CD14-positive monocyte (primary cell): ENCODE measurements at places on chromosomes 11 and 22. TPM values are rescaled to one million over a fixed set of nuclear protein-coding genes. Genes with fewer than 3 reads are reported as not detected.
A peak's percentile ranks its signal among the peaks of the same experiment; 100 is the strongest.

DNA sequence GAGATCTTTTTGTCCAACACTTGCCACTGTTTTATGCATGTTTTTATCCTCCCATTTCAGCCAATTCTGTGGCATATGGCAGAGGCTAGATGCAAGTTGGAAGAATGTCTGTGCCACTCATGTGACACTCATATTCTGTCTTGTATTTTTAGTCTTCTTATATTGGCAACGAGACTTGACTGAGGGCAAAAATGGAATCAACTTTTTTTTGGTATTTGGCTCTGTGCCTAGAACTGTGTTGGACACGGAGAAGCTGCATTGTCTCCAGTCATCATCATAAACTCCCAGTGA is 1.7 kb upstream of the FZD4 start:
- no peaks in the 10 kb centered on the region for H3K36me3 ChIP-seq
- no peak overlapping the region for H3K27ac ChIP-seq
- peaks cover 22% of the 10 kb centered on the region for H3K4me1 ChIP-seq

DNA sequence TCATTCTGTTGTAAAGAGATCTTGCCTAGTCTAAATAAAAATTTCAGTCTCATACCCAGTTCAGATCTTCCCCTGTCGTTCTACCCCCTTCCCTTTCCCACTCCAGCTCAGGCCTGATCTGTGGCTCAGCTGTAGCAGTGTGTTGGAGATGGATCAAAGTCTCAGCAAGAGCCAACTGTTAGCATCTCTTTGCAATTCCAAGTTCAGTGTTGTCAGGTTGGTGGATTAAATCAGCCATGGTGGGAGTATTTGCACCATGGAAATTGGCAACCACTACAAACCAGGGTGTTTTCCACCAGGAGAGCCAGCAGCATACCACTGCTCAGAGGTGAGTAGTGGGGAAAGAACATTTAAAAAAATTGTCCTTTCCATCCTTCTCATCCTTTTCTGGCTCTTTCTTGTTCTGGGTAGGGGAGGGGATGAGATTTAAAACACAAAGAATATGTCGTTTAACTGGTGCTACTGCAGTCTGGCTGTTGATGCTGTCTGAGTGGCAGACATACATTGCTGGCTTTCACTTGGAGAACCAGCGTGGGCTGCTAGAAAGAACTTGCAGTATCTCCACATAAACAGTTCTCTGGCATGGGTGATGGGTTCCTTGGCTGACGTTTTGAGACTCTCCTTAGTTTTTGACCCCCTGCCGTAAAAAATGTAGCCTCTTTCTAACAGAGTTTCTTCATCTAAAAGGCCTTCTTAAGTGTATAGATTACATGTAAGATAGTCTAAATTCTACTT is 514.1 kb downstream of the RAB38 start:
- H3K4me1 ChIP-seq = no peaks in the 10 kb centered on the region
- no peak overlapping the region for H3K4me3 ChIP-seq
- no peaks in the 10 kb centered on the region for H3K36me3 ChIP-seq
- no peaks in the 10 kb centered on the region for H3K27me3 ChIP-seq

GRCh38 chr11:124978316-124978715 is 24.3 kb downstream of the CCDC15 start:
- no peak overlapping the region for H3K4me3 ChIP-seq
- no peaks in the 10 kb centered on the region for H3K36me3 ChIP-seq
- no peak overlapping the region for H3K27ac ChIP-seq
- no peaks in the 10 kb centered on the region for H3K27me3 ChIP-seq

Gene KCTD17
- 8.4 TPM for polyA plus RNA-seq

DNA sequence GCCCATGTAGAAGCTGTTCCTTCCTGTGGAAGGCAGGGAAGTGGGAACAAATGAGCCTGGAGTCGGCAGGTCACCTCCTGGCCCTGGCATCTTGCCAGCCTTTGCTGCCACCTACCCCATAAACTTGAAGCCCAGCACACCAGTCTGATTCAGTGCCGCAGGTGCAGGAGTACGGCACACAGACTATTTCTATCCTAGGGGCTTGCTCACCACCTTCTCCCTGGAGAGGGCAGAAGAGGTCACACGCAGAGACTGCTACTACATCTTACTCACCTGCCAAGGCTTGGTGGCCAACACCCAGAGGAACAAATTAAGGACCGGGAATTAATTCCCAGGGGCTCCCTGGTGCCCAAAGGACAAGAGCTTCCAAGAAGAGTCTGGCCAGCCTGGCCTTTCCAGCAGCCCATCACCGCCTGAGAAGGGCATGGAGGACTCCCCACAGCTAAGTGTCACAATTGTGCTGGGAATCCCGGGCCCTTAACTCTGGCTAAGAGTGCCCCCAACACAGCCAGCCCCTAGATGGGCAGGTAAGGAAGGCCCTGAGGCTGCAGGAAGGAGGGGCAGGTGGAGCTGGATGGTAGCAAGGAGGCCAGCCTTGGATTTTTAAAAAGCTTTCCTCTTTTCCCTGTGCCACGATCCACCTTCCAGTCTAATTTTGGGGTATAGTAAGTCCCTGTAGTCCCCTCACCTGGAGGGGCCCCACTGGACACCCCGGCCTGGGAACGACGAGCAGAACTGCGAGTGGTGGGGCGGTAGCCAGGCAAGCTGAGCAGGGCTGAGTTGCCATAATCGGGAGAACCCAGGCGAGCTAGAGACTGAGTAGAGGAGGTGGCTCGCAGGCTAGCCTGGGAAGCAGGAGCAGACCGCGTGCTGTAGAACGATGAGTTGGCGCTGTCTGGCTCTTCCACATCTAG is 6.9 kb downstream of the IL18BP start:
- H3K36me3 ChIP-seq = peaks cover 100% of the 10 kb centered on the region
- DNase-seq = no peak
- H3K4me1 ChIP-seq = no peaks in the 10 kb centered on the region
- H3K27ac ChIP-seq = peak overlapping the region; percentile 42

Gene SIK3
- 29.3 and 142 TPM in 2 replicates for polyA plus RNA-seq

Gene MS4A3
- polyA plus RNA-seq = not detected in 2 replicates

Gene CDC42EP1
- 13.2 and 22.6 TPM in 2 replicates for polyA plus RNA-seq

GRCh38 chr11:128658502-128658901 is 35.4 kb upstream of the FLI1 start:
- peak overlapping the region; percentile 52 for H3K27ac ChIP-seq
- no peak overlapping the region for H3K4me3 ChIP-seq
- no peaks in the 10 kb centered on the region for H3K27me3 ChIP-seq
- H3K4me1 ChIP-seq = peaks cover 64% of the 10 kb centered on the region
- DNase-seq = peak; percentile 54
- H3K36me3 ChIP-seq = no peaks in the 10 kb centered on the region

- DNase-seq = no peak
- no peaks in the 10 kb centered on the region for H3K27me3 ChIP-seq
- no peaks in the 10 kb centered on the region for H3K4me1 ChIP-seq
- H3K4me3 ChIP-seq = no peak overlapping the region
Observed at GRCh38 chr11:10192036-10192435, 102.0 kb downstream of the SBF2 start.

Gene TCP11L1
- polyA plus RNA-seq = 7.0 TPM

Gene C11orf52
- not detected for polyA plus RNA-seq

DNA sequence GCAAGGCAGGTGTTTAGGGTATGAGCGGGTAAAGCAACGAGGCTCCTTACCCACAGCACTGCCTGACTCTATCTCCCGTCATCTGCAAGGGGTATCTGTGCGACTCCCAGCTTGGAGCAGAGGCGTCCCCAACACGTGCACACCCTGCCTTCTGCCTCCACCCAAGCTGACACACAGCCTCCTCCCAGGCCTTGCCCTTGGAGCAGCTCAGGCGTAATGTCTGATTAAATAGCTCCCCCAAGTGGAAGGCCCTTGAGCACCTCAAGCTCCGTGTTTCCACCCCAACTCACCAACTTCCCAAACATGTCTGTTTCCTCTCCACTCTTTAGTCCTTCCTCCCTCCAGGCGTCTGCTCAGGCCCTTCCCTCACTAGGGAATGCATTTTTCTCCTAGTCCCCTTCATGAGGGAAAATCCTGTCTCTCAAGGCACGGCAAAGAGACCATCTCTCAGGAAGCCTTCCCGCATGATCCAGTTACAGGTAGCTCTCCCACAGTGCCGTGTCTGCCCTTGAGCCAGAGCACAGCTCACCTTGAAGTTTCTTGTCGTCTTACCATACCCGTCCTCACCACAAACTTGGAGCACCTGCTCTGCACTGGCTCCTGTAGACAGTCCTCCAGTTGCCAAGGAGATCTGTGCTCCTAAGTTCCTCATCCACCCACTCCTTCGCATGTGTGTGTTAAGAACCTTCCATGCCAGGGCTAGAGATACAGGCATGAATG is 15.8 kb downstream of the CYB5R2 start:
- no peak overlapping the region for H3K27ac ChIP-seq
- no peaks in the 10 kb centered on the region for H3K27me3 ChIP-seq
- peaks cover 50% of the 10 kb centered on the region for H3K36me3 ChIP-seq

- no peaks in the 10 kb centered on the region for H3K4me1 ChIP-seq
- no peak overlapping the region for H3K27ac ChIP-seq
- no peak overlapping the region for H3K4me3 ChIP-seq
- H3K27me3 ChIP-seq = no peaks in the 10 kb centered on the region
Observed at GRCh38 chr22:39138357-39138997, 14.0 kb downstream of the CBX7 start.

Gene CCDC188
- not detected for polyA plus RNA-seq

DNA sequence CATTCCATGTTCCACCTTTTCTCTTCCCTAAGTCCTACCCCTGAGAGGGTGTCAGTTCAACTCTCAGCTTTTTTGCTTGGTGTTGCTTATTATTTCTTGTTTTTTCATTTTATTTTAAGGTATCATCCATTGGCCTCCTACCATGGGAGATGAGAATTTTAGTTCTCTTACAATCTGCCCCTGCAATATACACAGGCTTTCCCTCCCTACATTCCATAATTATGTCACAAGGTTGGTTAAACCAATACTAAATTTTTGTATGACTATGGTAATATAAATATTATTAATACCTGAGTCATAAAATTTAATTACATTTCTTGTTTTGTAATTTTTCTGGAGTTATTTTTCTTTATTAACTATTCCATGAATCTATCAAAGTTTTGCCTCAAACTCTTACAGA is 216.2 kb downstream of the SNX19 start:
- no peak overlapping the region for H3K4me3 ChIP-seq
- no peak overlapping the region for H3K27ac ChIP-seq
- H3K4me1 ChIP-seq = no peaks in the 10 kb centered on the region
- H3K36me3 ChIP-seq = no peaks in the 10 kb centered on the region
- no peak for DNase-seq
- no peaks in the 10 kb centered on the region for H3K27me3 ChIP-seq

Gene OR5B21
- not detected for polyA plus RNA-seq

- H3K4me1 ChIP-seq = peaks cover 22% of the 10 kb centered on the region
- no peak for DNase-seq
- H3K36me3 ChIP-seq = no peaks in the 10 kb centered on the region
- no peaks in the 10 kb centered on the region for H3K27me3 ChIP-seq
Observed at GRCh38 chr22:29487426-29487986, 7.5 kb downstream of the NEFH start.

Gene NCF4
- polyA plus RNA-seq = 206 and 226 TPM in 2 replicates

Gene RHBDD3
- polyA plus RNA-seq = 4.0 TPM

Gene SYT13
- not detected for polyA plus RNA-seq

Gene CHST1
- not detected in 2 replicates for polyA plus RNA-seq

- no peak overlapping the region for H3K27ac ChIP-seq
- H3K4me1 ChIP-seq = no peaks in the 10 kb centered on the region
- DNase-seq = no peak
- peaks cover 2% of the 10 kb centered on the region for H3K36me3 ChIP-seq
- H3K4me3 ChIP-seq = no peak overlapping the region
Observed at GRCh38 chr11:1516273-1517067, 29.9 kb upstream of the MOB2 start.

GRCh38 chr11:69437876-69438205 is 43.6 kb upstream of the LINC01488 start:
- no peaks in the 10 kb centered on the region for H3K27me3 ChIP-seq
- no peak overlapping the region for H3K27ac ChIP-seq
- DNase-seq = no peak

Gene ADAMTS15
- polyA plus RNA-seq = not detected

Gene MRGPRE
- polyA plus RNA-seq = not detected in 2 replicates

GRCh38 chr11:44006917-44007361 is 40.8 kb upstream of the ACCSL start:
- no peaks in the 10 kb centered on the region for H3K27me3 ChIP-seq
- no peak overlapping the region for H3K4me3 ChIP-seq
- H3K4me1 ChIP-seq = no peaks in the 10 kb centered on the region
- no peaks in the 10 kb centered on the region for H3K36me3 ChIP-seq

Gene SLC22A6
- polyA plus RNA-seq = not detected in 2 replicates

- DNase-seq = no peak
- H3K27ac ChIP-seq = no peak overlapping the region
Observed at GRCh38 chr22:43750751-43751150, 61.4 kb downstream of the EFCAB6 start.

GRCh38 chr11:20099527-20099926 is 60.7 kb downstream of the DBX1 start:
- H3K4me3 ChIP-seq = no peak overlapping the region
- no peak overlapping the region for H3K27ac ChIP-seq
- H3K4me1 ChIP-seq = no peaks in the 10 kb centered on the region
- no peaks in the 10 kb centered on the region for H3K36me3 ChIP-seq
- H3K27me3 ChIP-seq = no peaks in the 10 kb centered on the region
- DNase-seq = no peak

Gene IFITM10
- not detected for polyA plus RNA-seq

DNA sequence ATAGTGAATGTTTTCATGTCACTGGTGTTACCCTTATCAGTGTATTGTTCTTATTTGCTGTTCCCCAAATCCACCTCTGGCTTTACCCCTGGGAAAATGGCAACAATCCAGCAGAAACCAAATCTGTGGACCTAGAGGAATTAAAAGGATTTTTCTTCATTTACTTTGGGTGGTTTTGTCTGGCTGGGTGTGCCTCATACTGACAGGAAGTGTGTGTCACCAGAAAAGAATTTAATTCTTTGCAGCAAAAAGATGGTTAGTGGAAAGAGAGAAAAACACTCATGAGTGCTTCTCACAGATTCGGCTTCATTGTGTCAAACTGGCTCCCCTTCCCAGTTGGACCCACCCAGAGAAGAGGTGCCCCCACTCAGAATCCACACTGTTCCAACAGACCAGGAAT is 38.9 kb downstream of the FZD4 start:
- no peaks in the 10 kb centered on the region for H3K4me1 ChIP-seq
- H3K4me3 ChIP-seq = no peak overlapping the region
- H3K36me3 ChIP-seq = no peaks in the 10 kb centered on the region
- no peaks in the 10 kb centered on the region for H3K27me3 ChIP-seq

DNA sequence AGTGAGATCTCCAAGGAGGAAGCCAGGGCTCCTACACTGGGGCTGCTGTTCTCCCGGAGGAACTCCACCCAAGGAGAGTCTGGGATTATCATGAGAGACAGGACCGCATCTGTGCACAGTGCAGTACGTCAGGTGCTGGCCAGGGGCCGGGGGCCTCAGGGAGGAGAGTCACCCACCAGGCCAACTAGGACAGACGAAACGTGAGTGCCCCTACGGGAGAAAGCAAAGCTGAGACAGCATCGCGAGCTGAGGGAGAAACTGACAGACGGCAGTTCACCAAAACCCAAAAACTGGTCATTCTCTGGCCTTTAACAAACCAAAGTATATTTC is 273.4 kb downstream of the BRD1 start:
- DNase-seq = no peak
- no peaks in the 10 kb centered on the region for H3K36me3 ChIP-seq

Gene SLC25A18
- polyA plus RNA-seq = 0.10 TPM

Gene PLEKHA7
- polyA plus RNA-seq = 0.22 TPM

- DNase-seq = no peak
- H3K4me3 ChIP-seq = peak overlapping the region; percentile 69
- H3K36me3 ChIP-seq = no peaks in the 10 kb centered on the region
- H3K27ac ChIP-seq = peak overlapping the region; percentile 95
- H3K27me3 ChIP-seq = no peaks in the 10 kb centered on the region
Observed at GRCh38 chr22:25404556-25404927, 159.9 kb upstream of the GRK3 start.

Gene A4GALT
- not detected for polyA plus RNA-seq

GRCh38 chr11:11461473-11461872 is 108.4 kb upstream of the CSNK2A3 start:
- H3K36me3 ChIP-seq = no peaks in the 10 kb centered on the region
- no peak overlapping the region for H3K4me3 ChIP-seq
- H3K27ac ChIP-seq = no peak overlapping the region
- no peak for DNase-seq
- no peaks in the 10 kb centered on the region for H3K4me1 ChIP-seq
- no peaks in the 10 kb centered on the region for H3K27me3 ChIP-seq

Gene SLC22A12
- polyA plus RNA-seq = not detected
